ENCODE measurements at places on chromosomes 12 and 14.

- DNase-seq: no peak
These were observed 359.8 kb downstream of the PCNX1 start for GRCh38 chr14:71267007-71267513.

DNA sequence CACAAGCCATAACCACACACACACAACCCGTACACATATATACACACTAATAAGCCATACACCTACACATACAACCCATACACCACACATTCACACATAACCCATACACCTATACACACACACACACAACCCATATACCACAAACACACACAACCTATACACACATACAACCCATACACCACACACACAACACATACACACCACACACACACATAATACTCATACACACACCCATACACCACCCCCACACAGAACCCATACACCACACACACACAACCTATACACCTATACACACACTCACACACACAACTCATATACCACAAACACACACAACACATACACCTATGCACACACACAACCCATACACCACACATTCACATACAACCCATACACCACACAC, 44.1 kb downstream of the TMEM121 start:
- no peak for DNase-seq

DNA sequence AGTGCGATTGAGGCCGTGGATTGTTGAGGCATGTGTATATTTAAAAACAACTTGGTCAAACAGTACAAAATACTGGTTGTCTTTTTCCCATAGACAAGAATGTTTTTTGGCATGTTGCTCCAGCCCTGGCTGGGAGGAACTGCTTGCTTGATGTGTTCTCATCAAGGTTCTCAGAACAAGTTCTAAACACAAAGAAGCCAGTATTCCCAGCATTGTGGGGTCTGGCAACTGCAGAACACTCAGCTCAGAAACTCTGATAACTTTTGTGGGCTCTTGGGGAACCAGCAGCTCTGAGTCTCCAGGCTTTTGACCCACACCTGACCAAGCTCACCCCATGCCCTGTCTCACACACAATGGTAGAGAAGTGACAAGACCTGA, 27.1 kb upstream of the DICER1 start:
- no peak for DNase-seq

GRCh38 chr12:114003286-114003685, 37.2 kb upstream of the RBM19 start:
- DNase-seq: no peak

- DNase-seq: no peak
These were observed 117.2 kb downstream of the CALM1 start for GRCh38 chr14:90514015-90514398.
